ENCODE measurements at places on chromosomes 2 and 18.

DNA sequence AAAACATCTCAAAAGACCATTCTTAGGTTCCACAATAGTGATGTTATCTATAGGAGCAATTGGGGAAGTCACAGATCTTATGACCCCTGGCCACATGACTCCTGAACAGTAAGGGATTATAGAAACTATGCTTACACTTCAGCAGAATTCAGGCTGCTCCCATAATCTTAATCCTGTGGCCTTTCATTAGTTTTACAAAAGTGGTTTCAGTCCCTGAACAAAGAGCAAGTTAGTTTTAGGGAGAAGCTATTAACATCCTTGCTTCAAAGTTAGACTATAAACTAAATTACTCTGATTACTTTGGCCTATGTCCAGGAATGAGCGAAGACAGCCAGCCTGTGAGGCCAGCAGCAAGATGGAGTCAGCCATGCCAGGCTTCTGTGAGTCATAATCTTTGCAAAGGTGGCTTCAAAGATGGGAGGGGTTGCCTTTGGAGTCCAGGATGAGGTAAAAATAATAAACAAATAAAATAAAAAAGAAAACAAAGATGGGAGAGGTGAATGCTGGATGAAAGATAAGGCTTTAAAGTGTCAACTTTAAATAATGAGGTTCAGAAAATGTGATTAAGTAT is 168.7 kb upstream of the NDUFV2 start:
- no peak for DNase-seq

- DNase-seq = no peak
Measured at GRCh38 chr2:112084689-112085374, 29.8 kb downstream of the TMEM87B start.

DNA sequence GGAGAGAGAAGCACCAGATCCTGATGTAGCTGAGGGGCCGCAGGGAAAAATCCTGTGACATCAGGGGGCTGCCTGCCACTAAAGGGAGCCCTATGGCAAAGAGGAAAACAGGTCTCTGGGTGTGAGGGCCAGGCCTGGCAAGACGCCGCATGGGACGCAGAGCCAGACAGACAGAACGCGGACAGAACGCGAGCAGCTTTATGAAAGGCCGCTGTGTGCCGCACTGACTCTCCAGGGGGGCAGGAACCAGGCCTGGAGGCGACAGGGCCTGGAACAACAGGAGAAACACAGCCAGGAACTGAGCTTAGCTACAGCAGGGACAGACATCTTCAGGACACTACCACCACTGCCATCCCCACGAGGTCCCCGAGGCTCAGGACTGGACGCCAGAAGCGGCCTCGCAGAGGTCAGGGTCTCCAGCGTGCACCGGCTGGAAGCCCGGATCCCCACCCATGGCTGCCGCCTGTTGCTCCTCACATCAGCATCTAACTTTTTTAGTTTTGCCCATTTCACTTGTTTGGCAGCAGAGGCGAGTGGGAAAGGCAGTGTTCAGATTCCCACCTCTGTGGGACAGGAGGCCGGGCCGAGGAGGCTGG is 131.6 kb downstream of the VAPA start:
- no peak for DNase-seq

DNA sequence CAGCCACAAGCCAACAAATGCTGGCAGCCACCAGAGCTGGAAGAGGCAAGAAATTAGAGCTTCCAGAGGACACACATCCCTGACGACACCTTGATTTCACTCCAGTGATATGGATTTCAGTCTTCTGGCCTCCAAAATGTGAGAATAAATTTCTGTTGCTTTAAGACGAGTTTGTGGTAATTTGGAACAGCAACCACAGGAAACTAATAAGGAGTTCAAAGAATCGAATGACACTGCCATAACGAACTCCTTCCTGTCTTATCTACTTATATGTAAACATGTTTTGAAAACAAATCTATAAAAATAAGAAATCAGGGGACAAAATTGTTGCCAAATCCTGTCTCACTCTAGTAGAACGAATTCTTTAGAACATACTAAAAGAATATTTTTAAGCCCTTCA is 75.8 kb downstream of the GRB14 start:
- DNase-seq = no peak

- DNase-seq = no peak
Measured at GRCh38 chr2:7788736-7789135, 871.5 kb downstream of the RNF144A start.

GRCh38 chr2:219442256-219443015 is 7.8 kb downstream of the SPEG start:
- no peak for DNase-seq

GRCh38 chr2:113857464-113857863 is 32.4 kb upstream of the ACTR3 start:
- DNase-seq = no peak

- DNase-seq = no peak
Measured at GRCh38 chr2:152513681-152514080, 178.7 kb downstream of the FMNL2 start.

GRCh38 chr2:123500988-123501387 is 524.1 kb upstream of the CNTNAP5 start:
- DNase-seq = no peak

- DNase-seq = peak; percentile 50
Measured at GRCh38 chr2:197516393-197516761, 511 bp downstream of the MOB4 start.

DNA sequence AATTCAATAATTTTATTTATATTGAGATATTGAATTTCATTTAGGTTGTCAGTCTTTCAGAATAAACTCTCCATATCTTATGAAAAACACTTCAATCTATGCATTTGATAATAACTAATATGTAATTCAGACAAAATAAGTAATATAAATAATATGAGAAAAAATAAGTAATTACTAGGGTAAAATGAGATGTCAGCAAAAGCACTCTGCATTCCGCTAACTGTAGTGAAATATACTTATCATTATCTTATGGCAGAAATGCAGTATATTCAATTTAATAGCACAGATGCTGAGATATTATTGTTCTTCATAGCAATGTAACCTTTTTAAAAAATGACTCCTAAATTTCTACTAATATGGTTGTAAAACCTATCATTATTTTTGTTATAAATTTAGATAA is 606.2 kb upstream of the VRK2 start:
- no peak for DNase-seq

- no peak for DNase-seq
Measured at GRCh38 chr2:234479465-234479864, 17.4 kb downstream of the ARL4C start.

DNA sequence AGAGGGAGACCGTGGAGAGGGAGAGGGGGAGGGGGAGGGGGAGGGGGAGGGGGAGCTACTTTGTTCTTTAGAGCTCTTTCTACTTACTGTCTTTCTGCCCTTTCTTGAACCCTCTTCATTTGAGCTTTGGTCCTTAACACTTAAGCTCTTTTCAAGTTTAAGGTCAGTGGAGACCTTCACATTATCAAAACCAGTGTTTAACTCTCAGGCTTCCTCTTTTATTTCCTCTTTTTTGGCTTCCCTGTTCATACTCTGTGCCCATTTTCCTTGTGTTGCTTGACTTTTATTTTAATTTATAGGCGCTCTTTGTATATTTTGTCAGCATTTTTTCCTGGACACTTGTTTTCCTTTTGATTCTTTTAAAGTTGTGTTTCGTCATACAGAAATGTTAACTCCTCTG is 37.1 kb downstream of the ACSL3 start:
- DNase-seq = no peak

DNA sequence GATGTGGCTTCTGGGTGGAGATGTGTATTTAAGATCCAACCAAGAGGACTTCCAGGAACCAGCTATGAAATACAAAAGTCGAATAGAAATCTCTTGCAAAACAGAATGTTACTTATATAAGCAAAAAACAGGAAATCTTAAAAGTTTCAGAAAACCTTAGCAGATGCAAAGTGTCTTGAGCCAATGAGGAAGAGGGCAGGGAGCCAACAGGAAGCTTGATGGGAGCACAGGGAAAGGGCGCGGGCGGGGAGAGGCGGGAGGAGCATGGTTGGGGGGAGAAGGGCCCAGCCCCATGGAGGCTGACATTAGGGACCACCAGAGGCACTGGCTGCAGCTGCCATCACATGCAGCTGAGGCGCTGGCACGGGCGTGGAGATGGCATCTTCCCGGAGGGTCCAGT is 203.3 kb downstream of the SNTG2 start:
- DNase-seq = no peak

GRCh38 chr2:241659150-241659739 is 21.8 kb downstream of the ATG4B start:
- DNase-seq = peak; percentile 57

DNA sequence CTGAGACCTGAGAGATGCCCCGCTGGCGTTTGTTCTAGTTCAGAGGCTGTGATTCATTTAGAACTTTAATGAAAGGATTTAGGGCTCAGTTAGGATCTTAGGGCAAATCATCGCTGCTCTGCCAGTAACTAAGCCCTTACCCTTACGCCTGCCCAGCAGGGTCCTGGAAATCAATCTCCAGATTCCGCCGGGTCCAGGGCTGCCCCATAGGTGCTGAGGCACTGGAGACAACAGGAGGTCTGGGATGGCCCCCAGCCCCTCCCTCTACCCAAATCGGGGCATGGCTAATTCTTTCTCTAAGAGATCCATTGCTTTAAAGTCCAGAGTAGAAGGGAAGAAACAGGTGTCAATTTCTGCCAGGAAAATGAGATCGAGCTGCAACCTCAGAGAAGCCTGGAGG is 83.1 kb downstream of the SDC1 start:
- no peak for DNase-seq

DNA sequence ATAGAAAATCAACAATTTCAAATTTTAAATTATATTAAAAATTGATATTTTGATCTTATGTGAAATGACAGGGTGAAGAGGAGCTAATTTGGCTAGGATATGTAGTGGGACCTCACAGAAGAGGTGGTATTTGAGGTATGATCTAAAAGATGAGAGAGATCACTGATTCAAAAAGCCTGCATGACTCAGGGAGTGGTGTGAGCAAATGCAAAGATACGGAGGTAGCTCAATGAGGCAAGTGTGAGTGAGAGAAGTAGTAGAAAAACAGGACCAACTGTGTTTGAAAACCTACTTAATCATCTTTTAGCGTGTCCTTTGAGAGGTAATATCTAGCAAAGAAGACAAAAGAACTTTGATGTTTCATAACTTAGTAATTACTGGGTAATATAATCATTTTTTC is 557.5 kb downstream of the DSC3 start:
- DNase-seq = no peak

DNA sequence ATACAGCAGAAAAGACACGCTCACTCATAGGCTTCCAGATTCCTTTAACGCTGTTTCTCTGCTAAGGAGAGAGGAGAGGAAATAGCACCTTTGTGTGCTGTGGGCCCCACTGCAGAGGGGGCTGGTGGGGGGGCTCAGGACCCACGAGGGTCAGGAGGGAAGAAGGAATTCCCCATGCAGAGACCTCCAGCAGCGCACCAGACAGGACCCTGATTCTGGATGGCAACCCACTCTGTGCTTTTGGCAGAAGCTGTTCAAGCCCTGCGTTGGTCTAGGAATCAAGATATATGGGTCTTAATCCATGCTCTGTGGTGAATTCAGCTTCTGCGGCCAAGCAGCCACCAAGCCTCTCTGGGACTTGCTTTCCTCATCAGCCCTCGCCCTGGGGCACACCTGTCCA is 31.0 kb downstream of the MYCN start:
- no peak for DNase-seq

Measured in GM12865 (cell line).